Cortex of kidney (tissue), 1 donor: ENCODE measurements at places on chromosomes 2 and 18.

GRCh38 chr2:202813387-202813786 lies 58.2 kb downstream of the ICA1L start:
- no peak for DNase-seq

DNA sequence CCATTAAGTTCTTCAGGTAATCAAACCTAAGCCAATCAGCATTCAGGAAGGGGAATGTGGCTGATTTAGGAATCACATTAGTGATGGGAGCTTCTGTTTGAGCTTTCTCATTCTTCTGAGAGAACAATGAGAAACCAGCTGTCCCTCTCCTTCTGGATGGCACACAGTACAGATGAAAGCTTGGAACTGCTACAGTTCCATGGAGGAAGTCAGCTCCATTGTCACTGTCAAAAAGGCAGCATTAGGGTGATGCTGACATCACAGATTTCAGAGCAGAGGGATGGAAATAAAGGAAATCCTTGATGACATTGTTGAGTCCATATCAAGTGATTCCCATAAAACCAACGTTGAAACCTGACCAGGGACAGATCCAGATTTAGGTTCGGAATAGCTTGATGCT lies 36.1 kb upstream of the ACYP2 start:
- no peak for DNase-seq

GRCh38 chr2:59232394-59233165 lies 991.5 kb upstream of the FANCL start:
- no peak for DNase-seq

- DNase-seq: no peak
These were observed 13.3 kb upstream of the CDH7 start for GRCh38 chr18:65737471-65737955.

GRCh38 chr2:135803278-135803677 lies 33.7 kb downstream of the LCT start:
- no peak for DNase-seq

- no peak for DNase-seq
These were observed 359.9 kb upstream of the ZC3H15 start for GRCh38 chr2:186126181-186126580.

DNA sequence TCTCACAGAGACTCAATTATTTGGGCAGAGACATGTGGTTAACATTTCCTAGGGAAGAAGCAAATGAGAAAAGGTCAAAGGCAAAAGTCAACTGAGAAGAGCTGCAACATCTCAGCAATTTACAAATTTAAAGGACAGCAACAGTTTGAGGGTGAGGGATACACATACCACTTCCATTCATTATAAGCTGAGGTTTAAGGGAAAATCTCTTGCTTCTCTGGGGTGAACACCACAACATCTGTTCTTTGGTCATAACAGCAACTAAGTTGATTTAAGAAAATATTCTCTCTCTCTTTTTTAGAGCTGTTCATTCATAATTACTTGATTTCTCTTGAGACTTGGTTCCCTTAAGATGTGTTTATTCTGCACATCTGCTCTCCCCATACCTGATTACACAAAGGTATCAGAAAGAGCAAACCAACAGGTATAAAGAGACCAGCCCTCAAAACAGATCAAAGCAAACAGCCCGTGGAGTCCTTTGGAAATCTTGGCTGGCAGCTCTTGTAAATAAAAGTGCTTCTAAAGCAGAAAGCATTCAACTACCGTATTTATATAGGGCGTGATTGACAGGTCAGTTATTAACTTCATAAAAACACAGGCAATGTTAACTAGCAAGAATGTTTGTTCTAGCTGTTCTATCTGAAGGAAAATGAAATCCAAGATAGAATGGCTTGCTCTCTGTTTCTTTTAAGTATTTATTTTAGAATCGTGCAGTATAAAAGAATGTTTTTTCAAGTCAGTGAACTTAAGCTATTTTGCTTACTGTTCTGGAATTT lies 132.8 kb downstream of the THADA start:
- no peak for DNase-seq

- DNase-seq: no peak
These were observed 4.9 kb downstream of the IRS1 start for GRCh38 chr2:226794751-226795171.

GRCh38 chr18:71707985-71708500 lies 836.1 kb downstream of the CBLN2 start:
- no peak for DNase-seq

DNA sequence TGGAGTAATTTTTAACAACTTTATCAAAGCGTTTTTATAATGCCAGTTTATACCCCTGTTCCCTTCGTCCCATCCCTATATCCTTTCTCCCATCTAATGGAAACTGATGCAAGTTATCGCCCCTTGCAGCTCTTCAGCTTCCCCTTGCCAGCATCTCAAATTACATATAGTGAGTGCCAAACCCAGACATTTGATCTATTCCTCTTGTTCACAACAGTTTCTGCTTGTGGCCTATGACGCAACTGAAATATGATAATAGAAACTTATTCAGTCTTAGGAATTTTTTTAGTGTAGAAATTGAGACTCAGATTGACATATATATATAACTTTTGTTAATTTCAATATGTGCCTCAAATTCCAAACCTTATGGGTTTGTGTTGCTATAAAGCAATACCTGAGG lies 562.2 kb upstream of the VWC2L start:
- no peak for DNase-seq

DNA sequence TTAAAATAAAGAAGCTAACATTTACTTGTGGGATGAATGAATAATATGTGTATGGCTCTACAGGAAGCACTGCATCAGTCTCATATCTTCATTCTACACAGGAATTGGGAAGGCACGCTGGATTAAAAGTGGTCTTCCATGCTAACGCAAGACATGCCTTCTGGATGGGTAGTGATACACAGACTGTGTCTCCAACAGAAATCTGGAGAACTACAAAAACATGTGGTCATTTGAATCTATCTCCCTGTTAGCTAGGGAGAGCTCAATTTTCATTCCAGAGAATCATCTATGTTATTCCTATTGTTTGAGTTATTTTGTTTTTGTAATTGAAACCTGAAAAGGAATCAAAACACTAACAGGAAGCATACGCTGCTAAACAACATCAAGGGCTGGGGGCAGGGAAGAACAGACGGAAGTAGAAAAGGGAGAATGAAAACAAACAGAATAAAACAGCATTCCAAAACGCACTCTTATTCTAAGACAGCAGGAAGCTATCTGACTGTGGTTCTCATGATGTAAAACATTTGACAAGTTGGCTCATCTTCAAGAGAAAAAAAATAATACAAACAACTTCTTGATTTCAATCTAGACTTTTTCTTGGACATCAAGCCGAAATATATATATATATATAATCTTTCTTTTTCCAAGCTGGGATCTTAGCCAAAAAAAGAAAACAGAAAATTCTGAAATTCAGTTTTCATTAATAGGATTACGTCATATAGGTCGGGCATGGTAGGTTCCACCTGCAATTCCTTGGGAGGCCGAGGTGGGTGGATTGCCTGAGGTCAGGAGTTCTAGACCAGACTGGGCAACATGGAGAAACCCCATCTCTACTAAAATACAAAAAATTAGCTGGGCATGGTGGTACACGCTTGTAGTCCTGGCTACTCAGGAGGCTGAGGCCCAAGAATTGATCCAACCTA lies 31.5 kb upstream of the ASNSD1 start:
- DNase-seq: no peak

DNA sequence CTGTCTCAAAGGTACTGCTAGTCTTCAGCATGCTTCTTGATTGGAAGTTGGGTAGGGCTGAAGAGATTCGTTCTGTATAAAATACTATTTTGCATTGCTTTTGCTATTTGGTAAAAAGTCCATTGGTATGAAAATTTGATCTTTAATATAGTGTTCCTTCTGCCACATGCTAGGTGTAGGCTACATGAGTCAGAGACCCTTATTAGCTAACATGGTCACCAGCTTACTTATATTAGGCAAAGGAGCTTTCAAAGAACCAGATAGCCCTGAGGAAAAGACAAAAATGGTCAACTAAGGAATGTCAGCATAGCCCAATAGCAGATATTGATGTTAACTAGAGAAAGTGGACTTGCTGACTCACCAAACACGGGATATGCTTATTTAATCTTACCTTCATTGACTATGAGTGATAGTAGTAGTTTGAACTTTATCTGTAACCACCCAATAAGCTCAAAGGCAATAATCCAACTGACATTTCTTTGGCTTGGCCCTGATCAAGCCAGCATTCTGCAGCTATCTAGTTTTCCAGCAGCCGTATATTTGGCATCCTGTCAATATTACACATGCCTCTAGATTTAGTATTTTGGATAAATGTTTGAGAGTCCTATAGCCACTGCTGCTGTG lies 110.0 kb downstream of the TPGS2 start:
- DNase-seq: no peak

DNA sequence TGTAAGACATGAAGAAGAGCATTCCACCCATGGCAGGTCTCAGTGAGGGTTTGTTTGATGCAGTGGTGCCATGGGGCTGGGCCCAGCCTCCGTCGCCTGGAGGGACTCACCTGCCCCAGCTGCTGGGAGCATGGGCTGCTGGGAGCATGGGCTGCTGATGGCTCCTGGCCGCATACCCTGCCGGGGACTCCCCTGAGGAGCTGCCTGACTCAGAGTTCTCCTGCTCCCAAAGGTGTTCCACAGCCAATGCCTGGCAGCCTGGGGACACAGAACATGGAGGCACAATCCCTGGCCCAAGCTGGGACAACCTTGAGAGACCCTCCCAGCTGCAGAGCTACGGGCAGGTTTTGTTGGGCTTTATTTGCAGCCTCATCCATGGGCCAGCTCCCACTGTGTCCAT lies 108.4 kb downstream of the COPS8 start:
- no peak for DNase-seq

- no peak for DNase-seq
These were observed 555.0 kb upstream of the TMEFF2 start for GRCh38 chr2:192749611-192750200.

DNA sequence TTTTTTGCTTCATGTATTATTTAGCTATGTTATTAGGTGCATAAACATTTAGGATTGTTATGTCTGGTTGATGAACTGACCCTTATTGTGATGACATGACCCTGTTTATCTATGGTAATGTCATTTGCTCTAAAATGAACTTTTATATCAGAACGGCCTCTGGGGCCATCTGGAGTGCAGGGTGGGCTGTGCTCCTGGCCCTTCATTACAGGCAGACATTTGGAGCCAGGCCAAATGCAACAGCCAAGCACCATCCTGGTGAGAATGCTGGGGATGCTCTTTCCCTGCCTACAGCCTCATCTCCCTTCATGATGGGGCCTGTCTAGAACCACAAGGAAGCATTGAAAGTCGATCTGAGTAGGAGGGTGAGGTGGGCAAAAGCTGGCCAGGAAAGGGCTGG lies 38.0 kb downstream of the HJURP start:
- no peak for DNase-seq

GRCh38 chr18:5516841-5517240 lies 27.0 kb downstream of the EPB41L3 start:
- no peak for DNase-seq
